ENCODE measurements at places on chromosomes 6 and 20.

DNA sequence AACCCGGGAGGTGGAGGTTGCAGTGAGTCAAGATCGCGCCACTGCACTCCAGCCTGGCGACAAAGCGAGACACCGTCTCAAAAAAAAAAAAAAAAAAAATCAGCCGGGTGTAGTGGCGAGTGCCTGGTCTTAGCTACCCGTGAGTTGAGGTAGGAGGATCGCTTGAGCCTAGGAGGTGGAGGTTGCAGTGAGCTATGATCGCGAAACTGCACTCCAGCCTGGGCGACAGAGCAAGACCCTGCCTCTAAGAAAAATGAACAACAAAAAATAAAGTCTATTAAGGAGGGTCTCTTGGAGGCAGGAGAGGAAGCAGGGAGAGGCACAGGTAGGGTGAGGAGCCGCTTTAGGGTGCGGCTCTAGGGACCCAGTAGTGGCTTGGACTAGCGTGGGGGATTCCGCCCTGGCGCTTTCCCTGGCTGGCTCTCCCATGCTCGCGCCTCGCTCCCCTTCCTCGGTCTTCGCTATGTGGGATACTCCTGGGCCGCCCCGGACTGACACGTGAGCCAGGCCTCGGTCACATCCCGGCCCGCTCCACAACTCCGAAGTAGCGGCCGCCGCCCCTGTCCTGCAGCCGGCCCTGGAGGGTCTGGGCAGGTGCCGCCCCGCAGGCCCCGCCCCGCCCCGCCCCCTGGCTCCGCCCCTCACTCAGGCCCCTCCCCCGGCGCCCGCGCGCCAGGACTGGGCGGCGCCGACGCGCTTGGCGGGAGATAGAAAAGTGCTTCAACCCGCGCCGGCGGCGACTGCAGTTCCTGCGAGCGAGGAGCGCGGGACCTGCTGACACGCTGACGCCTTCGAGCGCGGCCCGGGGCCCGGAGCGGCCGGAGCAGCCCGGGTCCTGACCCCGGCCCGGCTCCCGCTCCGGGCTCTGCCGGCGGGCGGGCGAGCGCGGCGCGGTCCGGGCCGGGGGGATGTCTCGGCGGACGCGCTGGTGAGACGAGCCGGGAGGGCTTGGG lies at the start of gene MYBL2:
Gene MYBL2 (plus strand): TSS at position 739 of the 953 bp plus-strand sequence. CDS start 170 bp downstream, at position 909.
- DNase-seq, result peak; percentile 65

- DNase-seq, result no peak
Measured at GRCh38 chr6:170210651-170211403, 80.1 kb downstream of the DLL1 start.

DNA sequence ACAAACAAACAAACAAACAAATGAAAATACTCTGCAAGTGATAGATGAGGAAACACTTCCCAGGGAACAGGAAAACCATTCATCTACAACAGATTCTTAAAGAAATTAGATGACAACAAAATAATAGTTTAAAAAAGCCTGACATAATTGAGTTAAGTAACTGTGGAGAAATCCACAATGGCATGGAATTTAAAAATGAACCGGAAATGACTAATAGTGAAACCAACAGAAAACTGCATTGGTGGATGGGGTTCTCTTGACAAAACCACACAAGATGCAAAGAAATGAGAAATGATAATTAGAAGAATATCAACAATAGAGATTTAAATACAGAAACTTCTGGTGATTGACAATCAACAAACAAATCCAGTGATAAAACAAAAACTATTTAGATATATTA lies 785.6 kb downstream of the QKI start:
- DNase-seq, result no peak

DNA sequence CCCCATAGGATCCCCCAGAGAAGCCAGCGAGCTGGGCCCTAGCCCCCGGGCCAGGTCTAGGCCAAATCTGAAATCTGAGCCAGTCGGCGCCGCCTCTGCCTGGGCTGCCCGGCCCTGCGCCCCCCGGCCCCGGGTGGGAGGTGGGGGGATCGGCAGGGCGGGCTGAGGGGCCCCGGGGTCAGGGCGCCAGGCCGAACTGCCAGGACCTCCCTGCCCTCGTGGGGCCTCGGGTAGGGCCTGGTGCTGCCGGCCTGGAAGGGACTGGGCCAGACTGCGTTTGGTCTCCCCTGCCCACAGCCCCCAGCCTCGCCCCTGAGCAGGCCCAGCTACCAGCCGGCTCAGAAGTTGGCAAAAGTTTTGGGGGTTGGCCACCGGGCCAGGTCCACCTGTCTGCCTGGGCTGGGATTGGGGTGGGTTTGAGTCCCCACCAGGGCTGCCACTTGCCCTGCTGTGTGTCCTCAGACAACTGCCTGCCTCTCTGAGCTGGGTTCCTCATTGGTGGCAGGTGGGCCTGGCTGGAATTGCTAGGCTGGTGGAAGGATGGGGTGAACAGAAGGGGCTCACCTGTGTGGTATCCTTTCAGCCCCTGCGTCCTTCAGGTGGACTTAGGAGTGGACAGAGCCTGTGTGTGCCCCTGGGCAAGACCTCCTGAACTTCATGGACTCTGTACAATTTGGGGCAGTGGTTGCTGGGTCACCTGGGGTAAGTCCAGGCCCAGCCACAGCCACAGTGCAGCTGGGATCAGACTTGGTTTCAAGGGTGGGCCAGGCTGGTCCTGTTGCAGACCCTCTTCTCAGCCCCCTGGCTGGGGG lies 801 bp downstream of the SRC start:
- DNase-seq, result no peak

GRCh38 chr6:130148181-130148580 lies 74.6 kb downstream of the SAMD3 start:
- DNase-seq, result no peak

DNA sequence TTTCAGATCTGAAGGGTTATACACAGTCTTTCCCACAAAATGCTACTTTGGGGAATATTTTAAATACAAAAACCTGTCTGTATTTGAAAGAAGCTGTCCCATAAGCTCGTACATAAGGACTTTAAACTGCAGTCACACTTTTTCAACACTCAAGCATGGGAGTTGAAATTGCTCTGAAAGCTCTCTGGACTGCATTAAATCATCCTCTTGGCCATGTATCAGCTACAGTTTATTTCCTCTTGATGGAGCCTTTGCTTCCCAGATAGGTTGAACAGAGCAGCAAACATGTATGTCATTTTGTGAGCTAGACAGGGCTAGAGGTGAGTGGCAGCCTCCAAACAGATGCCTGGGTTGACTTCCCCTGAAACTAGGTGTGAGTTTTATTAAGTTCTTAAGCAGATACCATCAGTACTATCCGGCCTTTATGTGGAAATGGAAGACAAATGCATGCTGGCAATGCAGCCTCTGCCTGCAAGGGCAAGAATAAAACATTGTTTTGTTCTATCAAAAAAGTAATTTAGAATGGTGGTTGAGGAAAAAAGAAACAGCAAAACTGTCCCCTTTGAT lies 105.9 kb upstream of the ENPP5 start:
- no peak for DNase-seq

GRCh38 chr6:26312501-26313397 lies 52.2 kb upstream of the BTN3A2 start:
- peak; percentile 95 for DNase-seq
